Suppressor macrophage treated with lipopolysaccharide for 4 hours (primary cell): ENCODE measurements at places on chromosomes 3 and 15.

GRCh38 chr3:185059766-185060165 lies 93.1 kb downstream of the C3orf70 start:
- DNase-seq, result peak; percentile 39

- peak; percentile 87 for DNase-seq
Measured at GRCh38 chr3:188439080-188439479, 285.1 kb downstream of the LPP start.

- DNase-seq, result no peak
Measured at GRCh38 chr3:64361962-64362735, 136.9 kb upstream of the PRICKLE2 start.

DNA sequence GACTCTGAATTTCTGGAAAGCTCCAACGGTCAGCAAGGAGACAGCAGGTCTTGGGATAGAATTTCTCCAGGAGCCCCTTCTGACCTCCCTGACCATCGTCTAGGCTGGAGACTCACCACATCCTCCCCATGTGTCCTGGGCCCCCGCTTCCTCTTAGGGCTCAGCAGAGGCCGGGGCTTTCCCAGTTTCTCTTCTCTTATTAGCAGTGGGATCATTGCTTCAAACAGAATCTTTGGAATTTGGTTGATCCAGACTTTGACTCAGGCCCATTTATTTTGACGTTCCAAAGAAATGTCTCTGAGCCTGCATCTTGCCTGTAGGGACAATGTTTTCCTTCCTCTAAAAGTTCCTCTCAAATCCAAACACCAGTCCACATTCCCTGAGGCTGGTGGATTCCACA lies 38.4 kb upstream of the SLC6A6 start:
- peak; percentile 84 for DNase-seq

DNA sequence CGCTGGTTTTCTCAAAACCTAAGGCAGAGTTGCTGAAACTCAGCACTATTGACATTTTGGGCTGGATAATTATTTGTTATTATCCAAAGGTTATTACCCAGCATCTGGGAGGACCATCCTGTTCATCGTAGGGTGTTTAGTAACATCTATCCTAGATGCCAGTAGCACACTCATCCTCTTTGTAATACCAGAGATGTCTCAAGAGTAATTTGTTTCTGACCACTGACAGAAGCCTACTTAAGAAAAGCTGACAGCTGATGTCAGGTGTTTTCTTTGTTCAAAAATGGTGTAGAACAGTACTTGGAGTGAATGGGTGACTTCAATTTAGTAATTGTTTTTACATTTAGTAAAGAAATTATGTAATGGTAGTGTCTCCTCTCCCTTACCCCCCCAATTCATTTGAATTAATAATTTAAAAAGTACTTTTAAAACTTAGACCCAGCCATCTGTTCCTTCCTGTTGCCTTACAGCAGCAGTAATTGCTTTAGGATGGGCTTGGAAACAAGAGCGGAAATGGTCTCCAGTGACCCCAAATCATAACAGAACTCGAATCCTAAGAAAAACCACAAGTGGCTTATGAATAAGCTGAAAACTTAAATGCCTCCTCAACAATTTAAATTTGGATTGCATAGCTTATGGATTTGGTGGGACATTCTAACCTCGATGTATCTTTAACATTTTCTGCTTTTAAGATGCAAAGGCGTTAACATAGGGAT lies 105.4 kb downstream of the PTPRG start:
- DNase-seq, result no peak

- DNase-seq, result no peak
Measured at GRCh38 chr3:67692621-67693020, 38.2 kb upstream of the SUCLG2 start.

DNA sequence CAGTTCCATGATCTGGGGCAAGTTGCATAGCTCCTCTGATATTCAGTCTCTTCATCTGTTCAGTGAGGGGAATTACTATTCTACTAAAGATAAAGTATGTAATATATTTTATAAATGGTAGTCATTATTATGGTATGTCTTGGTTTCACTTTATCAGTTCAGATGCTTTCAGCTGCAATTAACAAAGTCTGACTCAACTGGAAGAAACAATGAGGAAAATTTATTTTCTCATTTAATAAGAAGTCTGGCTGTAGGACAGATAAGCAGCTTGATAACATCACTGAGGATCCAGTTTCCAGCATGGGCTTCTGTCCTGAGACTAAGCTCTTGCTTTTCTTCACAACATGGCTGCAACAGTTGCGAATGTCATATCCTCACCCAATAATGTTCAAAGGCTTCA lies 354.3 kb upstream of the TRIM42 start:
- no peak for DNase-seq

DNA sequence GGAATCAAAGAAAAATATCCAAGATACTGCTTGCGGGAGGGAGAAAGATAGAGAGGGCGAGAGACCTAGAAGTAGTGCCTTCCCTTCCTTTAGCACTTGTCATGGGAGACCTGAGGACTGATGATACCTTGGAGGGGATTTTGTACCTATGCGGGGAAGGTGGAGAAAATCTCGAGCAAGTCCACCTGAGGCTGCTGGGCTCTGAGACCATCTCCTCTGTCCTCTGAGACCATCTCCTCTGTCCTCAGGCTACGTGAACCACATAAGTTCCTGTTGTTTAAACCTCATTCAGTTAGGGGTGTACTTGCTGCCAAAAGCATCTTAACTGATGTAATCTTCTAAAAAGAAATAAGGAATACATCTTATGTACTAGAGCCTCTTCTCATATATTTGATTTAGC lies 164.9 kb downstream of the NR2F2 start:
- no peak for DNase-seq

DNA sequence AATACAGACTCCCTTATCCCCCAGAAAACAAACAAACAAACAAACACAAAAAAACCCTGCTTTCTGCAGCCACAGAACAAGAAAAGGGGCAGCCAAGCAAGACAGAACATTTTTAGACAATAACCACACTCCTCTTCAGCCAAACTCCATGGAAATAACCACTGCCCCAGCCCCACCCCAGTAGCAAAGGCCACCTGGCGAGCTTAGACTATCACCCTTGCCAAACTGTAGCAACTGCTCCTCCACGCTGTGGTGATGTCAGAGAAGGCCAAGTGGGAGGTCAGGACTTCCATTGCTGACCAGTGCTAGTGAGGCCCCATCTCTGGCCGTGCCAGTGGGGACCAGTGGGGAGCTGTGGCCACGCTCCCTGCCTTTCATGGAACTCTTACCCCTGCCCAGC lies 60.3 kb upstream of the CHRNA7 start:
- no peak for DNase-seq

GRCh38 chr15:52735231-52736089 lies 54.7 kb downstream of the ONECUT1 start:
- DNase-seq, result peak; percentile 87
